ENCODE measurements at places on chromosomes 13 and 19.

- no peak for DNase-seq
Measured at GRCh38 chr19:44640518-44640917, 3.2 kb upstream of the PVR start.

DNA sequence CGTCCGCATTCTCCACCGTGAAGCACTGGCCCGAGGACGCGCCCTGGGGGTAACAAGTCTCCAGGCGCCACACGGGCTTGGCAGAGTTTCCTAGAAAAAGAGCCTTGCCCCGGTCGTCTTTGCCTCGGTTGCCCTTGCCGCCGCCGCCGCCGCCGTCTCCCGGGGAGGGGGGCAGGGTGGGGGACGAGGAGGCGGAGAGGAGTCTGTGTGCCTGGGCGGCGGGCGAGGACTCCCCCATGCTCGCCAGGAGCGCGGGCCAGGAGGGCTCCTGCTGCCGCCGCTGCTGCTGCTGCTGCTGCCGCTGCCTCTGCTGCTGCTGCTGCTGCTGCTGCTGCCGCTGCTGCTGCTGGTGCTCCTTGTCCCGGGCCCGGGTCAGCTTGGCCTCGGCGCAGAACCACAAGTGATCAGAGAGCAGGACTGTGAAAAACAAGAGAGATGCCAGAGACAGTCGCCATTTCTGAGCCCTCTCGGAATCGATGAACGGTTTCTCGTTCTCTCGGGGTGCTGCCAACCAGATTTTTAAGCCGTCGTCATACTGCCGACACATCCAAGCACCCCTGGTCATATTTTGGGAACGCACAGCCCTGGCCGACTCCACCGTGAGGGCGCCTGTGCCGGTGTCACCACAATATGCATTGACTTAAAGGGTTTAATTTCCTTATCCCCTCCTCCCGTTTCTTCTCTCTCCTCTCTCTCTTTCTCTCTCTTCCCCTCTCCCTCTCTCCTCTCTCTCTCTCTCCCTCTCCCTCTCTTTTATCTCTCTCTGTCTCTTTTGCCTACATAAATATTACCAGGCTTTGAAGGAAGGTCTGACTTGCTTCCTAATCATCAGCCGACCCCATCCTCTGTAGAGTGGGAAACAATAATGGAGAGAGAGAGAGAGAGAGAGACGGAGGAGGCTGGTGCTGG lies 349.1 kb downstream of the LIG4 start:
- DNase-seq = peak; percentile 77

GRCh38 chr13:31719214-31719613 lies 20.1 kb upstream of the RXFP2 start:
- DNase-seq = no peak

DNA sequence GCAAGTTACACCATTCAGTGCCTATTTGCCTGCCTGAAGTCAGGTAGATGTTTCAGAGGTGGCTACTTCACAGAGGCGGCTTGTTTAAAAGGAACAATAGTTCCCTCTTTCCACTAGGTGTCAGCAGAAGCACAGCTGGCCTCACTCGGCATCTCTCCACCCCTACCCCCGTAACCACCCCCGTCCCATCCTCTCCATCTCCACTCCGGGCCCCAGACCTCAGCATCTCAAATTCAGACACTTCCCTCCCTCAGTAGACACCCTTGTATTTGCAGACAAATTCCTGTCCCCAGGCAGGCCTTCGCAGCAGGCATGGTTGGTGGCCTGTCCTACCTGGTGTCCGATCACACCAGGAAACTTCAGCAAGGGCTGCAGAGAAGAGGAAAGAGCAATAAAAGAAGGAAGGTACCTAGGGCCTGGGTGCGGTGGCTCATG lies 9.1 kb upstream of the DPP9 start:
- DNase-seq = peak; percentile 60

- DNase-seq = no peak
Measured at GRCh38 chr13:106329941-106330340, 205.5 kb downstream of the EFNB2 start.

DNA sequence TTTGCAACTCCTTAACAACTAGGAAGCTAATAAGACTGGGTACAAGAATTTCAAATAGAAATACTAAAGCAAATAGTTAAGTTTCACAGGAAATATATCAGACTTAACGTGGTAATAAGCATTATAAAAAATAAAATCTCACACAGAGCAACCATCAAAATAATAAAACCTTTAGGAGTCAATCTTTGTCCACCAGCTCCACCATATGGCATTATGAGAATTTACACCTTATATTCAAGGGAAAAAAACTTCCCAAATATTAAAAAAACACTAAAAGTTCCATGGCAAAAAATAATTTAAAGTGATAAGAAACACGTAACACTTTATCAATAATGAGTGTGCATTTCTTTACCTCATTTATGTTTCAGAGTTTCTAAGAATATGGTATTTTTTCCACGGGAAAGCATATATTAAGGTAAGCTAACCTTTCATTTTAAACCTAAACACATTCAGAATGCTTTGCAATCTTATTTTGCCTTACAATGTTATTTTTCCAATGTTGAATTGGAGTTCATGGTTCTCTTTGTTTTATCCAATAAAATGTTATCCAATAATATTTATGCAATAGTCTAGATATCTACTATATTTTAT lies 423.2 kb upstream of the SGCG start:
- DNase-seq = no peak

DNA sequence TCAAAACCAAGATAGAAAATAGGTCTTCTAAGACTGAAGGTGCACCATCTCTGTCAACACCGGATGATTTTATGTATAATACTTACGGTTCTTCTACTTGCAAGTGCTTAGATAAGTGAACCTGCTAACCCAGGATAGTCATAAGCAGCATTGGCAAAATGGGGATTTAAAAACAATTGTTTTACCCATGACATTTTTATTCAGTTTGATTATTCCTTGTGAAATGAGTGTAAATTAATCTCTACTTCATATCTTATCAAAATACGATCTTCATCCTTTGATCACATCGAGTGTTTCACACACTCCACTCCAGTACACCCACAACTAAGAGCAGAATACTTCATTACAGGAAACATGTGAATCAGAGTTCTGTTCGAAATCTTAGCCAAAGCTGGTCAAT lies 23.0 kb upstream of the MTRF1 start:
- DNase-seq = no peak

GRCh38 chr13:30725326-30726085 lies 9.8 kb upstream of the ALOX5AP start:
- peak; percentile 54 for DNase-seq

- no peak for DNase-seq
Measured at GRCh38 chr13:97020194-97020593, 25.9 kb upstream of the OXGR1 start.

DNA sequence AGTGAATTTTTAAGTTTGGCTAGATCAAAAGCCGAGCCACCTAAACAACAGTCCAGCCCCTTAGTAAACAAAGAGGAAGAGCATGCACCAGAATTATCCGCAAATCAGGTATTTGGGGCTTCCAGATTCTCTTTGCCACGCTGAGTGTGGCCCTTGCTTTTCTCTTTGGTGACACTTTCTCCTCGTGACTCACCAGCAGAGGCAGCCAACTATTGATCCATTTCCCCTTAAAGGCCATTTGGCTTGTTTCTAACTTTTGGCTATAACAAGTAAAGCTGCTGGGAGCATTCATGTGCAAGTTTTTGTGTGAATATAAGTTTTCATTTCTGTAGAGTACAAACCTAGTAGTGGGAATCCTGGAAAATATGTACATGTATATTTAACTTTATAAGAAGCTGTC lies 17.6 kb upstream of the WDR88 start:
- no peak for DNase-seq

- DNase-seq = no peak
Measured at GRCh38 chr13:19181621-19182485, at the start of gene TUBA3C. Gene TUBA3C (minus strand): TSS chr13:19181824. CDS start chr13:19181747, 77 bp downstream.

DNA sequence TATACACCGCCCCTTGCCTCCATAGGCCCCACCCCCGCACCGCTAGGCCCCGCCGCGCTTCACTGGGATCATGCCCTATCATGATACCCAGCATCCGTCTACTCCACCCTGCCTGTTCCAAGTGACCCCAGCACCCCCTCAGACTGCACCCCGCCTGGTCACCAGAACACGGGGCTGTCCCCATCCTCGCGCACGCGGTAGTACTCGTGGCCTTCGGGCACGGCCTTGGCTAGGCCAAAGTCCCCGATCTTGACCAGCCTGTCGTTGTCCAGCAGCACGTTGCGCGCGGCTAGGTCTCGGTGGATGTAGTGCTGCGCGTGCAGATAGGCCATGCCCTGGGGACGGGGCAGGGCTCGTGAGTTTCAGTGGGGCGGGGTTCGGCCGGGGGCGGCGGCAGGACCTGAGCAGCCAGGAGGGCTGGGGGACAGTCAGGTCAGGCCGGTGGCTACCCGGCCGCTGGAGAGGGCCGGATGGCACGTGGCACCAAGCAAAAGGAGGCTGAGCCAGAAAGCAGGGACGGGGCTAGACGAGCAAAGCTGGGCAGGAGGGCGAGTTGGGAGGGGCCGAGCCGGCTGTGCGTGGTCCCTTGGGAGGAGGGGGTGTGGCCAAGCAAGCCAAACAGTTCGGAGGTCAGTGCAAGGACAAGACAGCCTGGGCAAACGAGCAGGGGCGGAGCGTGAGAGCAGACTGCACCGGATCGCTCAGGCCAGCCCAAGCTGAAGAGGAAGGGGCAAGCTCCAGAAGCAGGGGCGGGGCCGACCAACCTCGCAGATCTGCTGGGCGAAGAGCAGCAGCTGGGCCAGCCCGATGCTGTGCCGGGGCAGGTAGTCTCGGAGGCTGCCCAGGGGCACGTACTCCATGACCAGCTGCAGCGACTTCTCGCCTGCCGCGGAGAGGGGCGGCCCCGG lies 13.6 kb upstream of the ICAM3 start:
- no peak for DNase-seq

DNA sequence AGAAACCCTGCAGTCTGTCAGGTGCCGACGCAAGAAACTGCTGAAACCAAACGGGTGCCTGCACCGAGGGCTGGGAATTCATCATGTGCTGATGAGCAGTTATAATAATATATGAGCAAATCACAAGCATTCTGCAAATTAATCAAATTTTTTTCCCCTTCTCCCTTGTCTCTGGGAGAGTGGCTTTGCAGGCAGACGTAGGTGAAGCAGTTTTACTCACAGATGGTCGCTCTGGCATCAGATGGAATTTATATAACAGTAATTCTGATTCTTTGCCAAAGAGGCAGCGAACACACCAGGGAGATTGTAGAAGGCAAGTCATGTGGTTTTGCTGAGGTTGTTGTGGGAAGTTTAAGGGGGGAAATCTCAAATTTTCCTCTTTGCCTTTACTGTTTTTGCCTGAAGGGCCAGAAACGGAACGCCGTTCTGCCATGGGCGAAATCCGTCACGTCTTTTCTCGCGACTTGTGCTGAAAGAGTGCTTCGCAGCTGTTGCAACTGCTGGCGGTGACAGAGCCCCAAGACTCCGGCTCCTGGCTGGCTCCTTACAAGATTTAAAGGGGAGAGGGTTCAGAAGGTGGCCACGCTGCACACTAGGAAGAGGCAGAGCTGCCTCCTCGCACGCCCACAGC lies 320.1 kb downstream of the ZNF536 start:
- DNase-seq = no peak

- DNase-seq = no peak
Measured at GRCh38 chr13:26695891-26696311, 64.7 kb downstream of the GPR12 start.

DNA sequence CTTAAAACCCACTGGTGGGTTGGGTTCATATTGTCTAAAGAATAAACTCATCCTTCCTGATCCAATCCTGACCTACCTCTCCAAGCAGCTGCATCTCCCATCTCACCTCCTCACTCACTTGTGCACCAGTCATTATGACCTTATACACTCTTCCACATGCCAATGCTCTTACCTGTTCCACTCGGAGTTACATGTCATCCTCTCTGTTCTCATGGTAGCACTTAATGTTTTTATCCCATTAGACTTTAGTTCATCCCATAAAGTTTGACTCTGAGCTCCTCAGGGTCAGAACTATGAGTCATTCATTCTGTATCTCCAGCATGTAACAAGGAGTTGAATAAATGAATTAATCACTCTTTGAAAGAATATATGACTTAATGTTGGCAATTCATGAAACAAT lies 330.2 kb downstream of the KLF12 start:
- no peak for DNase-seq

GRCh38 chr19:47370045-47370611 lies 21.0 kb downstream of the DHX34 start:
- no peak for DNase-seq

DNA sequence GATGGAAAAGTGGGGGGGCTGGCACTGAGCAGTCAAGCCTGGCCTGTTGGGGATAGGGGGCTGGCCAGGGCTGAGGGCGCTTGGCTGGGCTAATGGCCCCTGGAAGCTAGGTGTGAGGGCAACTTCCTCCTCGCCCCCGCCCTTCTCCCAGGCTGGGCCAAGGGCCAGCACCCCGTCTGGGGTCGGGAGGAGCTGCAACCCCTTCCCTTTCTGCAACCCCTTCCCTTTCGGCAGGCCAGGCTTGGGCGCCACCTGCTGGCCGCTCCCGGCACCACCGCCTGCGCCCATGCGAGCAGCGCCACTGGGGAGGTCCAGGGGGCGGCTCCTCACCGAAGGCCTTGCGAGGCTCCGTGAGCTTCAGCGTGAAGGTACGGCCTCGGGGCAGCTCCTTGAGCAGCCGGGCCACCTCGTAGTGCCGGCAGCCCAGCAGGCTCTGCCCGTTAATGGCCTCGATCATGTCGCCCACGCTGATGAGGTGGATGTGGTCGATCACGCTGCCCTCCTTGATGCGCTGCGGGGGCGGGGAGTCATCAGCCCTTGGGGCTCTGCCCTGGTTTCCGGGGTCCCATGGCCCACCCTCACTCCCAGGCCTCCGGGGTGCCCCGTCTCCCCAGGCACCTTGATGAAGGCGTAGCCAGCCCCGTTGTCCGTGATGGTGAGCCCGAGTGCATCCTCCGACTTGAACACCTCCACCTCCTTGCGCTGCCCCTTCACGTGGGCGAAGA lies 5.0 kb upstream of the PTGER1 start:
- no peak for DNase-seq

Measured in NCI-H1092 (cell line).